GM12865 (cell line): ENCODE measurements at places on chromosomes 3 and 15.
A peak's percentile ranks its signal among the peaks of the same experiment; 100 is the strongest.

GRCh38 chr3:122919291-122919610 is 108.3 kb downstream of the SEMA5B start:
- DNase-seq, result no peak

- no peak for DNase-seq
Observed at GRCh38 chr3:127964816-127965215, 49.8 kb downstream of the KBTBD12 start.

DNA sequence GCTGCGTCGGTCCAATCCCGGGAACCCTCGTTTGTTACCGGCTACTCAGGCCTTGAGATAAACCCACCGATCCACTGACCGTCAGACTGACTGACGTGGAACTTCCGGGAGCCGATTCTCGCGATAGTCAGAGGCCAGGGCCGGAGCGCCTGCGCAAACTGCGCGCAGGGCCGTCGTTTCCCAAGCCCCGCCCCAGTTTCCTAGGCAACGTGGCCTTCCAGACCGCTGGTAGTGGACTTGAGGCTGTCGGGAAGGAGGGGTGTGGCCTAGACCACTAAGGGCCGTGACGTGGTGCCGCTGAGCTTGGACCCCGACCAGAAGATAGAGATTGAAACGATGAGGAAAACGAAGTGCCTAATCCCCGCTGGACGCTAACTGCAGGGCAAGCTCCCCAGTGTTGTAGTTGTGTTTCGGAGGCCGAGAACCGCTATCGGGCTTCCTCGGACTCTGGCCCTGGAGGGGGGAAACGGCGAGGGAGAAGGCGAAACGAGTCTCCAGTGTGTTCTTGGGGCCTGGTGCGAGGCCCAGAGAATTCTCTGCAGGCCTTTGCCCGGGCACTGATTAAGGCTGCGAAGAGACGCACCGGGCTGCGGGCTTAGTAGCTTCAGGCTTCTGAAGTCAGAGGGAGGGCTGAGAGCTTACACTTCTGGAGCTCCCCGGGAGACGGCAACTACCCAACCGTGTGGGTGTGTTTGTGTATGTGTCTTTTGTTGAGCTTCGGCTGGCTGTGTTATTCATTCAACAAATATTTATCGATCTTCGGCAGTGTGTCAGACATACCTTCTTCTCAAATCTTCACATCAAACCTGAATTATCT is at the start of gene COPB2:
TSS of gene COPB2 (minus strand) at position 96 of the 817 bp plus-strand sequence. CDS start 97 bp downstream, outside the sequence.
- DNase-seq, result peak; percentile 98

DNA sequence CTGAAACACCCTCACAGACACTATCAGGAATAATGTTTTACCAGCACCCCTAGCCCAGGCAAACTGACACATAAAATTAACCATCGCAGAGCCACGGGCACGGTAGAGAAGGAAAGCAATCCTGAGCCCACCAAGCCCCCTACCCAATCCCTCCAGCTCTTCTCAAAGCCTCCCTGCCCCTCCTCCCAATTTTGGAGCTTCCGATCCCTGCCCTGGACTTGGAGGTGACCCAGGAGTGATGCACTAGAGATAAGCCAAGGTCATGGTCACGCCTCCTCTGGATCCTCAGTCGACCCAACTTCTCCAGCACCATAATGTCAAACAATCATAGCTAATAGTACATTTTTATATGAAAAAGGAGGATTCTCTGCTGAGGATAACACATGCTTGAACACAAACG is 188.7 kb upstream of the NSMCE3 start:
- no peak for DNase-seq

GRCh38 chr15:66886686-66887273 is 178.6 kb upstream of the SMAD3 start:
- no peak for DNase-seq

GRCh38 chr3:1288805-1289494 is 196.1 kb downstream of the CNTN6 start:
- no peak for DNase-seq

GRCh38 chr15:78955355-78955754 is 10.5 kb upstream of the CTSH start:
- DNase-seq, result no peak

- no peak for DNase-seq
Observed at GRCh38 chr15:51267703-51268083, 70.7 kb downstream of the CYP19A1 start.

GRCh38 chr3:42090973-42091731 is at the start of gene TRAK1:
TSS of gene TRAK1 (plus strand) at chr3:42091357. CDS start at chr3:42091470, 113 bp downstream.
- DNase-seq, result no peak

- DNase-seq, result peak; percentile 49
Observed at GRCh38 chr3:99645277-99646106, 7.1 kb downstream of the COL8A1 start.

- no peak for DNase-seq
Observed at GRCh38 chr3:71485896-71486295, 97.6 kb downstream of the FOXP1 start.

DNA sequence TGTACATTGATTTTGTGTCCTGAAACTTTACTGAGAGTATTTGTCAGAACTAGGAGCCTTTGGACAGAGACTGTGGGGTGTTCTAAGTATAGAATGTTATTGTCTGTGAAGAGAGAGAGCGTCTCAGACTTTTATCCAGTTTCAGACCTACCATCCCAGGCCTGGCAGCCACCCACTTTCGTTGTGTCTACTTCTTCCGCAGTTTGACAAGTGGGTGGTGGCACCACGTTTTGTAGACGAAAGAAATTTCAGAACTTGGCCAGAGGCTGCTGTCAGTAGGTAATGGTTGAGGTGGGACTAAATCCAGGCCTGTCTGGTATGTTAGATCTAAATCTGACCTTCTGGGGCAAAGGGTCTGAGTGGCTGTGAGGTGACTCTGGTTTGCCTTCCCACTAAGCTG is 13.4 kb upstream of the TRAK1 start:
- DNase-seq, result no peak

DNA sequence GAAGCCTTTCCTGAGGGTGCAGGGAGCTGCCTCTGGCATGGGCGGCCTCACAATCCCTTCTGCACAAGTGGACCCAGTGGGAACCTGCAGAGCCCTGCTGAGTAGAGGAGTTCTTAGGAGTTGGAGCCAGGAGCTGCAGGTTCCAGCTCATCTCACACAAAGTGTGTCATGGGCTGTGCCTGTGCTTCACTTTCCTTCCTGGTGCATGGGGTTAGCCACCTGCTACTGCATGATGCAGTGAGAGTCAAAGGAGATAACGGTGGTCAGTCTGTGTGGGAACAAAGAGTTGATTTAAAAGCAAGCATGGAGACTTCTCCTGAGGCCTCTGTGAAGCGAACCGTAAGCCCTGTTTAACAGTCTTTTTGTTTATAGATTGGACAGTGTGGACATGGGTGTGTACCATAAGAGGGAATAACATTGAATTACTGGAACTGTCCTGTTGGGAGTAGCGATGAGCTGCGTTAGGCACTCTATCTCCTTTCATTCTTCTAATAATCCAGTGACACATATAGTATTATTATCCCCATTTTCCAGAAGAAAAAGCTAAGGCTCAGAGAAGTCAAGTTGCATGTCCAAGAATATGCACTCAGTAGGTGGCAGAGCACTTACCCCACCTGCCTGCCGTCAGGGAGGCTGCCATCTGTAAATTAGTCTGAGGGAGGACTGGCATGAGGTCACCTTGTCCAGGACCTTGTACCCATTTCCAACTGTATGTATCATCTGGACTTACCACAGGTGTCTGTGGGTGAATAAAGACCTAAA is 68.7 kb upstream of the PRR23C start:
- no peak for DNase-seq

DNA sequence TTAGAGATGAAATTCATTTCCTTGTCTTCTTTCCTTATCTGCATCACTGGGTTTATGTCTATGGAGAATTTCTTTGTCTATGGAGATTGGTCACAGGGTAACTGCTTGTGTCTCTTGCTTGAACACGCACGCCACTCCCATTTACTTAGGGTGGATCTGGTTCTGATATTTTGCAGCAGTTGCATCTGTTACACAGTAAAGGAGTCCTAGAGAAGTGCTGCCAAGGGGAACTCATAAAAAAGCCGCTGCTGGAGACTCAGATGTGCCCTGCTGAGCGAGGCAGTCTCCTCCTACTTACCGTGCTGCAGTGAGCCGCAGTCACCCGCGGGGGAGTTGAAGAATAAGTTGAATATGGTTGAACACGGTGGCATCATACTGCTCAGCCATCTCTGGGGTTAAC is 105.2 kb upstream of the KLHL25 start:
- DNase-seq, result no peak

- no peak for DNase-seq
Observed at GRCh38 chr15:76313731-76314130, 2.5 kb upstream of the ETFA start.

- DNase-seq, result peak; percentile 90
Observed at GRCh38 chr3:58041826-58042324, 33.7 kb downstream of the FLNB start.

- DNase-seq, result no peak
Observed at GRCh38 chr3:14494973-14495300, 45.2 kb downstream of the GRIP2 start.

DNA sequence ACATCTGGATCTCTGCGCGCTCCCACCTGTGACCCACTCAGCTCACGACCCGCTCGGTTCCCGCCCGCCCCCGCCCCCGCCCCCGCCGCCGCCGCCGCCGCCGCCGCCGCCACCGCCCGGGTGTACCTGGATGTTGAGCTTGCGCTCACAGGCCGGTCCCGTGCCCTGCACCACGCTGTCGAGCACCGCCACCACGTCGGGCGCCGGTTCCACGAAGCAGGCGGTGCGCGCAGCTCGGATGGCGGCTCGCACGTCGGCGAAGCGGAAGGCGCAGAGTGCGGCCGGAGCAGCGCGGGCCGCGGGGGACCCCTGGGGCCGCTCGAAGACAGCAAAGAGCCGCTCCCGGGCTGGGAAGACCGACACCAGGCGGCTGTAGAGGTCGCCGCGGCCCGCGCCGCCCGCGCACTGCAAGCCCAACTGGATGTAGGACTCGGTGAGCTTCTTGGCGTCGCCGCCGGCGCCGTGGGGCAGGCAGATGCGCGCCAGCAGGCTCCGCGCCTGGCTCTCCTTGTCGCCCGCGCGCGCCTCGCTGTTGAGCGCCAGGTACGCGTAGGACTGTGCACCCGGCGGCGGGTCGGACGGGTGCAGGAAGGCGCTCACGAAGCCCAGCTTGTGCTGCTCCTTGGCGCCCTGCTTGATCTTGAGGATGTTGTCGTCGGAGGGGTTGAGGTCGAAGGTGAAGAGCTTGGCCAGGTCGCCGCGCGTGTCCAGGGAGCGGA is 1.1 kb downstream of the PLXND1 start:
- DNase-seq, result peak; percentile 35

GRCh38 chr3:194944526-194944925 is 258.8 kb downstream of the FAM43A start:
- DNase-seq, result no peak

- DNase-seq, result no peak
Observed at GRCh38 chr3:126782536-126782935, 78.5 kb downstream of the CHCHD6 start.

DNA sequence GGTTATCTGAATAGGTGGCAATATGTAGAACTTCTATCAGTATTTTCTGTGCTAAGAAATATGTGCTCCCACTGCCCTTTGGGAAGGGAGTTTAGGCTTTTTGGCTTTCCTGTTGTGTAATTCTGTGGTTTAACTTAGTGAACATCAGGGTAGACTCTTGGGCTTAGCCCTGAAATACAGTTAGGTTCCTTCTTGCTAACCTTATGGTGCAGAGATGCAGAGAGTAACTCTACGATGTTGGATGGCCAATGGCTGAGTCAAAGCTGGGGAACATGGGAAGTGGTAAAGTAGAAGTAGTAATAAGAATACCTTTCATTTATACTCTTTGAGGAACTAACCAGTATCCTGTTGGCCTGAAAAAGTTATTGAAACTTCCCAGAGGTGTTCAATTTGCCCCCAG is 80.8 kb upstream of the IL12A start:
- peak; percentile 13 for DNase-seq

DNA sequence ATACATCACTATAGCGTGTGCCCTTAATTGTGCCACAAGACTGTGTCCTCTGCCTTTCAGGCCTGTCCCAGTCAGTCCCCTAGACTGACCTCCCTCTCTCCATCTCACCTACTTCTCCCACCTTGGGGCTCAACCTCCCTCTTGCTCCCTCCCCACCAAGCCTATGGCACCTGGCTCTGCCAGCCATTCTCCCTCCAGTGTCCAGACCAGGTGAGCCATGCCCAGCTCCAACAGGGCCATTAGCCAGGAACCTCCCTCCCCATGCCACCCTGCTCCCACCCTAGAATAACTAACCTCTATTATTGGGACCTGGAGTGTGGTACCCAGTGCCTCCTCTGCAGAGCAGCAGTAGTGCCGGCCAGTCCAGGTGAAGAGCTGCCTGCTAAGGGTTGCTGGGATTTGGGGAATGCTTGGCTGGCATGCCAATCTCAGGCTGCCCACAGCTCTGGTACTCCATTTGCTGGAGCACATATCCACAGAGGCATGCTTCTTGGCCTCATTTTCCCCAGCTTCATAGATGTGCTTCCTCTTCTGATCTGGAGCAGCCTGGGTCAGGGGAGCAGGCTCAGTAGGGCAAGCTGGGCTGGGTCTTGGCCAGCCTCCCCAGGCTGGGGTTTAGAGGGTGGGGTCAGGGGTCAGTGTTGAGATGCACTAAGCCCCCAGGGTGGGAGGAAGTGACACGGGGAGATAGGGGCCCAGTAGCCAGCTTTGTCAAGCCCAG is 38.8 kb downstream of the SAXO2 start:
- no peak for DNase-seq
